Stimulated activated CD8-positive, alpha-beta memory T cell treated with anti-CD3 and anti-CD28 coated beads, Interleukin-2, amount 100 ng/mL, for 1 hour (primary cell): ENCODE measurements at places on chromosomes 3 and 15.

GRCh38 chr3:124984754-124985153 lies 50.2 kb upstream of the MUC13 start:
- no peak for DNase-seq

GRCh38 chr3:186940967-186941366 lies 10.6 kb downstream of the ST6GAL1 start:
- no peak for DNase-seq

DNA sequence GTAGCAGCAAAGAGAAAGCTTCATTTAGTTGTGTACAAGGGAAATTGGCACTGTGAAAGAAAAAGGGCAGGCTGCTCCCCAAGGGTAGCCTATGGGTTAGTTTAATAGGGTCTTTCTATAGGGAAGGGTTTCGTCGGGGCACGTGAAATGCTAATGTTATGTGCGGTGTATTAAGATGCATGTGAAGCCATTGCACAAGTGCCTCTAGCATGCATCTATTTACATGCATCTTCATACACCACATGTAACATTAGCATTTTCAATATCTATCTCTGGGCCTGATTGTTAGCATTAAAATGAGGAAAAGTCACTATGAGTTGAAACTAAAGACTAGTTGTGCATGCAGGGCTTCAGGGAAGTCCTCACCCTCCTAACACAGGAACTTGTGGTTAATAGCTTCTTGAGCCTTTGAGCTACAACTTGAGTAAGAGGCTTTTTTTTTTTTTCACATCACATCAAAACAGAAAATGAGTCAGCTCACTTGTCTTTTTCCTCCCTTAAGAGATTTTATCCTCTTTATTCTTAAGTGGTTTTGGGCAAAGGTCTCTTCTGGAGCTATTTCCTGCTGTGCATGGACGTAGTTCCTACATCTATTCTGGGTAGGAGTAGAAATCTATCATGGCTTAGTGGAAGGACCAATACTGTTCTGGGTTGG lies 613.4 kb downstream of the ZPLD1 start:
- DNase-seq = no peak

- no peak for DNase-seq
Measured at GRCh38 chr3:37301980-37302708, 127.8 kb upstream of the LRRFIP2 start.

DNA sequence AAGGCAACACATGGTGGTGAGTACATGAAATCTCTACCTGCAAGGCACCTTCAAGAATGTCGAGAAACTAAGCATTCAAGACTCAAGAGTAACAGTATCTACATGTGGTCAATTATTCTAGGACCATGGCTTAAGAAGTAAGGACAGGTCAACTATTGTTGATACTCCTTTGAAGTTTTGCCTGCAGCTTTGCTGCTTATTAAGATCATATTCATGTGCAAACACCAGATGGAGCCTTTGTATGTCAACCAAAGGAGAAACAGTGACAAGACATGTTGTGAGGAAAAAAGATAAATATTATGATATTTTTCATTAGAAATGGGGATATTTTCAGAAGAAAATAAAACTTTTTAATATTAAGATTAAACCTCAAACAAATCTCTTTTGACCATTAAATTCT lies 52.3 kb upstream of the FGF7 start:
- no peak for DNase-seq

GRCh38 chr15:88605189-88606069 lies 15.7 kb upstream of the AEN start:
- DNase-seq = no peak

DNA sequence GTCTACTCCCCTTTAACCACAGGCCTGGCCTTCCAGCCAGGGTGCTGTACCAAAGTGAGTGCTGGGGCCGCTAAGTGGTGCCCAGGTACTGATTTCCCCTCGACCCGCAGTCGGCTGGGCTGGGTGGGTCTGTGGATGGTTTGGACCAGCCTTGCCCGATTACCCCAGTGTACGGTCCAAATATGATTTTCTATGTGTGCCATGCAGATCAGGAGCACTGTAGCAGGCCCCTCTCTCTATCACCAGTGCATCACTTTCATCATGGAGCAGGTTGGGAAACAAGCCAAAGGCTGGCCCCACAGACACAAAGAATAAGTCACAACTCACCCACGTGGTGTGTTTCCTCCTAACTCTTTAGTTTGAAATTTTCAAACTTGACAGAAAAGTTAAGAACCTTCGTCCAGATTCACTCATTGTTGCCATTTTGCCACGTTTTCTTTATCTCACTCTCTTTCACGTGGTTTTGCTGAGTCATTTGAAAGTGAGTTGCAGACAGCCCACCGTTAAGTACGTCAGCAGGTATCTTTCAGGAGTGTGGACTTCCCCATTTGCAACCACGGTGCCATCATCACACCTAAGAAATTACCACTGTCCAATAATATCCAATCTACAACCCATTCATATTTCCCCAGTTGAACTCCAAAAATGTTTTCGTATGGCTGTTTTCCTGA lies 37.0 kb downstream of the ZNF710 start:
- no peak for DNase-seq

GRCh38 chr3:157103280-157103679 lies 56.7 kb downstream of the CCNL1 start:
- DNase-seq = no peak

GRCh38 chr3:55157731-55158130 lies 229.9 kb upstream of the LRTM1 start:
- DNase-seq = no peak

DNA sequence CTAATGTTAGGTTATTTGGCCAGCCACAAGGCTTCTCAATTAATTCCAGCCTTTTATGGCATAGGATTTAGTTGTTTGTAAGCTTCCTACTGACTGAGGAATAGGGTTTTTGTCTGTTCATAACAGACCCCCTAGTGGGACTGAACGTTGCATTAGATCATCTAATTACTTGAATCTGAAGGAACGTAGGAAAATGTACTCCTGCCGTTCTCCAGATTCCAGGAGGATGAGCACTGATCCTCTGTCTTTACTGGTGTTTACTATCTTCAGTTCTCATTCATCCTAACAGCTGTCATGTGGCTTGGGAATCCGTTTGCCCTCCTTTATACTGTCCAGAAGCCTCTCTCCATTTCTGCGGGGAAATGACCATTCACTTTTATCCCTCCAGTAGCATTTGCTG lies 52.7 kb downstream of the RAD54L2 start:
- no peak for DNase-seq

DNA sequence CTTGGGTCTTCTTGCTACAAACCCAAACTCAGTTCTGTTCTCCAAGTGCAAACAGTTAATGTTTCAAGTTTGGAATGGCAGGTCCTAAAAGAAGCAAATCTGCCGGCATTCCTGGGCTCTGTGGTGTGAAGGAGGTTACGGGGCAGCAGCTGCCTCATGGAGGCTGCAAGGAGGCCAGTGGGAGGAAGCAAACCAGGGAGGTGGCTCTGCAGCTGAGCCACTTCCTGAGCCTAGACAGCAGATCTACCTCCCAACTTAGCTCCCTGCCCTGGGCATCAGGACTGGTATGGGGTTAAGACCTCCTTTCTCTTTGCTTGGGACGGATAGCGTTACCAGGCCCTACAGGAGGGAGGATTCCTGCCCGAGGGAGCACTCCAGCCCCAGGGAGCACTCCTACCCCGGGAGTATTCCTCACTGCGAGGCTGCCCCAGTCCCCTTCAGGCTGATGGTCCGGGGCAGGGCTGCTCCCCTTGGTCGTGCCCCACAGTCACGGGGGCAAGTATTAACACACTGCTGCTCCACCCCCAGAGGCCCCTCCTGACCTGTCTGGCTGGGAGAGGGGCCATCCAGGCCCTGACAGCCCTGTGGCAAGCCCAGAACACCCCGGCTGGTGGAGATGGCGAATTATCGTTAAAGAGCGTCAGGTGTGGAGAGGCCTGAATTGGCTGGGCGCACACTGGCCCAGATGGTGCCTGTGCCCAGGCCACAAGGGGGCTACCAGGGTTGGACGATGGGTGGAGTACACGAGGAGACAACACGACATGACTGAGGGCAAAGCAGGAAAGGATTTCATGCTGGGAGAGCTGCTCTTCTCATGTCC lies 129.9 kb downstream of the ATP10A start:
- DNase-seq = no peak

GRCh38 chr3:41592753-41593510 lies 369.0 kb downstream of the ULK4 start:
- DNase-seq = no peak

DNA sequence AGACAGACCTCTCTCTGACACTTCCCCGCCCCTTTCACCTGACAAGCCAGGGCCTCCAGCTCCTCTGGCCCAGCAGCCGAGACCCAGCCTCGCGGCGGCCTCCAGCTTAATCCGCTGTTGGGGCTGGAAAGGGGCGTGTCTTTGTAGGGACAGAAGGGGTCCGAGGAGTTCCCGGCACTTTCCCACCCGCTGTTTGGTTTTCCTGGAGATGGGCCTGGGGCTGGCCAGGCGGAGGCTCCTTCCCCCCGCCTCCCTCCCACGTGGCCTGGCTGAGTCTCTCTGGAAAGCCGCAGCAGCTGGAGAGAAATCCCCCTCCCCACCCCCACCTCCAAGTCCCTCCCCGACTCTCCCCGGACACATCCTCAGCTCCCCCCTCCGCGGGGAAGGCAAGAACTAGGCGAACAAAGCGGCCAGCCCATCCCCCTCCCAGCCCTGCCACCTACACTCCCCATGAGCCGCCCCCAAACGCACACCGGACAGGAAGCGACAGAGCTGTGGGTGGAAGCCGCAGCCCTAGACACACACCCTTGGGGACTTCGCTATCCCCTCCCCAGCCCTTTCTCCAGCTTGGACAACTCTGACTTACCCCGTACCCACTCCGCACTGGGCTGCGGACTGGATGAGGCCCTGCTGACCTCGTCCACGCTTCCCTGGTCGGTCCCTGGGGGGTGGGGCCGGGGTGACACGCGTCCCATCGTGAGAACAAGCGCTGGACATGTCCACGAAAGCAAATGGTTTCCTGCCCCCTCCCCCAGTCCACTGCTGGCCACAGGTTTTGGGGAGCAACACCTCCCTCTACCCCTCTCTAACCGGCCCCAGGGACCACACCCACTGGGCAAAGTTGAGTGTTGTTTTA lies 1.2 kb downstream of the IGDCC4 start:
- no peak for DNase-seq

- DNase-seq = no peak
Measured at GRCh38 chr3:30002797-30003196, 603.6 kb upstream of the TGFBR2 start.

GRCh38 chr3:186380622-186381380 lies 18.8 kb upstream of the DGKG start:
- no peak for DNase-seq

GRCh38 chr15:42734076-42734672 lies 2.8 kb downstream of the CDAN1 start:
- no peak for DNase-seq

GRCh38 chr3:135348690-135349089 lies 553.6 kb downstream of the EPHB1 start:
- DNase-seq = no peak

- no peak for DNase-seq
Measured at GRCh38 chr3:182482705-182483104, 310.6 kb upstream of the ATP11B start.

- no peak for DNase-seq
Measured at GRCh38 chr15:37135225-37135624, 34.9 kb upstream of the MEIS2 start.

DNA sequence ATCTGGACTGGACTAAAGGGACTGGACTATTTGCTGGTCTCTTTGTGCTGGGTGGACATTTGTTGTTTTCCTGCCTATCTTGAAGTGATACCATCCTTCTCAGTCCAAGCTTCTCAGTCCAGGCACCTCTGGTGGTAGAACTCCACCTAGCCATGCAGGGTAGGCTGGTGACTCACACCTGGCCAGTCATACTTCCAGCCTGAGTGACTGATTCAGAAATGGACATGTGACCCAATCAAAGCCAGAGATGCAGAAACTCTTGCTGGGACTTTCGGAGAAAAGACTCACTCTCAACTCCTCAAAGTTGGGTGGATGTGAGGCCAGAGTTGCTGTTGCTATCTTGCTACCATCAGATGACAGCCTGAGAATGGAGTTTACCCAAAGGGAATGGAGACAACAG lies 5.6 kb upstream of the ASB14 start:
- DNase-seq = no peak

- DNase-seq = no peak
Measured at GRCh38 chr3:169818316-169818715, 5.6 kb upstream of the LRRC34 start.

- DNase-seq = no peak
Measured at GRCh38 chr15:42456971-42457370, 34.0 kb downstream of the ZNF106 start.

- no peak for DNase-seq
Measured at GRCh38 chr15:85036716-85037115, 55.1 kb downstream of the PDE8A start.

GRCh38 chr3:58422756-58423325 lies 10.8 kb downstream of the PDHB start:
- no peak for DNase-seq

DNA sequence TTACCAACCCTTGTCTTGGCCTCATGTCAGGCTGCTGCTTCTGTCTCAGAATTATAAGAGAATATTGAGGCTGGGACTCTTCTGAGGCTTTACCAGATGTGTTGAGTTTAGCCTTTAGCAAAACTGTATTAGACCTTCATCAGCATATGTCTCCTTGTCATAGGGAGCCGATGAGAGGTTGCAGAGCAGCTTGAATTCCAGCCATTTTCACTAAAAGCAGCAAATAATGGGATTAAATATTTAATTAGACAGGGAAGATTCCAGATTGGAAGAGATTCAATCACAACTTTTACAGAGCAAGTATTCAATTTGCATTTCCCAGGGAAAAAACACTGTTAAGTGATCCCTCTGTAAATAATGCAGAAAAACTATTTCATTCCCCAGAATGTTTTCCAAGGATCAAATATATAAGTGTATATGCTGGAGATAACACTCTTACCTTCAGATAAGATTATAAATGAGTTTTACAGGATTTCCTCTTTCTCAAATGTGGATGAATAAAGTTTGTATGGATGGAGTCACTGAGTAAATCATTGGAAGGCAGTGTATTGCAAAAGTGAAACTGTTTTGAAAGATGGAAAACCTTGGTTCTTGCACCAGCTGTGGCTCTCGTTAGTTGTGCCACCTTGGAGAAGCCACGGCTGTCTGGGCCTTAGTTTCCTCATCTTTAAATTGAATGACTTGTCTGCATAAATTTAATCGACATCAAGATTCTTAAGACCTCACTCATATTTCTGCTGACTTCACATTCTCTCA lies 466.4 kb upstream of the SGO1 start:
- DNase-seq = no peak

- no peak for DNase-seq
Measured at GRCh38 chr3:178451799-178452198, 84.4 kb upstream of the KCNMB2 start.
